ENCODE measurements at places on chromosomes 7 and 10.

DNA sequence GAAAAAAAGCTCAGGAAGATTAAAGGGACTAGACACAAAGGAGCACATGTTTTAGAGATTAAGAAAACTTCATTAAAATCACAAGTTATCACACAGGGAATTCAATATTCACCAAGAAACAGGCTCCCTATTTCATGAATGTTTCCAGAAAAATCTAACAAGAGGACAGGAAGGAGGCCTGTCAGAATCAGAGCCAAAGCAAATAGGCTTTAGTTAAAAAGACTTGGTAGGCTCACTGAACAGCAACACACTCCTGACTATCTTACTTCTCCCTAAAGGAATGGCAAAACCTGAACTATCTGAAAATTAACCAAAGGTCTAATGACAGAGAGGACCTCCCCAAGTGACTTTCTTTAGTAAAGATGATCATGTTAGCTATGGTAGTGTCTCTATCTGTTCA is 188.3 kb upstream of the MEOX2 start:
- DNase-seq, result no peak

DNA sequence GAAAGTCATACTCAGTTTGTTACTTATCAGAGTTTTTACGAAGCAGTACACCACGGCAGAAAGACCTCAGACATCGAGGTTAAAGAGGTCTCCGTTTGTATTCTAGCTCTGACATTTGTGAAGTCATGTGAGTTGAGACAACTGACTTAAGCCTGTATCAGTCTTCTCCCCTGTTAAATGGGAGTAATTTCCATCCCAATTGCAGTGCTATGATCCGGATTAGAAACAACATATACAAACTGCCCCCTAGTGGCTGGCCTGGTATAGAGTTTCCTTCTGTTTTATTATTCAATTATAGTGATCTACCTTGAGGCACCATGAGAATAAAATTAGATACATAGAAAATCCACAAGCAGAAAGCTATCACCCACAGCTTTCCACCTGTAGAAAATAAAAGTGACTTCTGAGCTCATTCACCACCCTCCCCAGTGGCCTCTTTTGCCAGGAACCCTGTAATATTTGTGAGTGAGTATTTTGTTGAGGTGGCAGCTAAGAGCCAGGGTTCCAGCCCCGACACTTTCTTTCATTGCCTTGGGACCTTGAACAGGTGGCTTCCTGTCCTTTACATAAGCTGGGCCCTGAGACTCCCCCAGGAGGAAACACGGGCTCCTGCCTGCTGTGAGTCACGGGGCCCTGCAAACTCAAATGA is 607.2 kb upstream of the MGMT start:
- DNase-seq, result peak; percentile 60

DNA sequence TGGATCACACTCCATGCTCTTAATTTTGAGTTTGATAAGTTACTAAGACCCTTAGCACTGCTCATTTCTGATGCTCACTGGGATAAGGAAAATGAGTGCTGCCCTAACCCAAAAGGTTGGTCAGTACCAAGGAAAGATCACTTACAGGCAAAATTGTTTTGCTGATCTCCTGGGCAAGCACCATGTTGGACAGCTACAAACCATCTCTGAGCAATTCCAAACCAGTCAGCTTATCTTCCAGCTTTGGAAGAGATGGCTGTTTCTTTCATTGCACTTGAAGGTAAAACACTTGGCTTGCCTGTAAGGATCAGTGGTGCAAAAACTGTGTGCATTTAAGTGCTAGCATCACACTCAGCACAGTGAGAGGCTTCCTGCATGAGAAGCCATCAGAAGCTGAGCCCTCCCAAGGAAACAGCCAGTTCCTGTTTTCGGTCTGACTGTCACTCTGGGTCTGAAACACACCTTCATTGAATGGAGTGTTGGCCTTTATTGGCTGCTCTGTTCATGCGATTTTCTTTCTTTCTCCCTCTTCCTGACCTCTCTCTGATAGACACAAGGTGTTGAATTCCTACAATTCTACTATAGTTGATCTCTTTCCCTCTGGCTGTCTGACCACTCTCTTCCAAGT is 126.4 kb upstream of the GHITM start:
- no peak for DNase-seq

DNA sequence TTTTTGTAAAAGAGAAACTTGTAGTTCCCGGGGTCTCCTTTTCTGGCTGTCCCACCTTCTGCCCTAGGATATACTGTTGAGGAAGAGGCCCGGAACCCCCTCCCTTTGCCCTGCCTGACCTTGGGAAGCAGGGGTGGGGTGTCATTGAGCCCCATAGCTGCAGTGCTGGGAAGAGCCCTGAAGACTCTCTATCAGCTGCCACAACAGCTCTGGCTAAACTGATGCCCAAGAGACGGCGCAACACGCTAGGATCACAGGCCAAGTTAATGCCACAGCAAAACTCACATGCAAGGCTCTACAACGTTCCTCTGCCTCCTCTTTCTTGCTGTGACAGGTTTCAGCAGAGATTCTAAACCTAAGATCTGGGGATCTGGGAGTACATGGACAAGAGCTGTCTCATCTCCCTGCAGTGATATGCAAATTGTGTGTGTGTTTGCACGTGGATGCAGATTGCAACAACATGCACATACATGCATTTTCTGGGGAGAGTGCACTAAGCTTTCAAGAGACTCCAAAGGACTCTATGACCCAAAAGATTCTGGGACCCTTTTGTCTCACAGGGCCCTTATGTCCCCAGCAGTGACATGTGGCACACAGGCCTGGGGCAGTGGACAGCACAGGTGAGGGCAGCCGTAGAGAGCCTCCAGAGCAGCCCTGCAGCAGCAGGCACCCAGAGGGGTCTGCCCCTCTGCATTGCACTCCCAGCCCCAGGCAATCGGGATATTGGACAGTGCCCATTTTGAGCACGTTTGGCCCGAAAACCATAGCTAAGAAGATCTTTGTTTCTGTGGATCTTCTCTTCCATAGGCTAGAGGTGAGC is 2.5 kb downstream of the RASSF4 start:
- no peak for DNase-seq

- DNase-seq, result no peak
Observed at GRCh38 chr10:649445-649797, 40.0 kb downstream of the DIP2C start.

Measured in iPS-NIHi11 (cell line).